ENCODE measurements at places on chromosomes 4 and X.

DNA sequence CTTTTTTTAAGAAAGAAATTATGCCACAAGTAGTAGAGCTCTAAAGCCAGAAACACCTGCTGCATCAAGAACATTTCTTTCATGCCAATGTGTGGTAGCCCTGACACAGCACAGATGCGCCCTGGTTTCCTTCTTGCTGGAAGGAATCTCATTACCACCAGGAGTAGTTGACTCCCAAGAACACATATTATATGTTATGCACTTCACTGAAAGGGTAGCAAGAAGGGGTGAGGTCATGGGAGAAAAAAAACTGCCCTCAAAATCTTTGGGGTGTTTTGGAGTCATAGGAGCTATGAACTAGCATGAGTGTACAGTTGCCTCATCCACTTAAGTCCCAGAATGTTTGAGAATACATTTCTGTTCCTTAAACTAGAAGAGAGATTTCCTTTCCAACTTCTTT lies 185.8 kb upstream of the C1QTNF7 start:
- DNase-seq: no peak

DNA sequence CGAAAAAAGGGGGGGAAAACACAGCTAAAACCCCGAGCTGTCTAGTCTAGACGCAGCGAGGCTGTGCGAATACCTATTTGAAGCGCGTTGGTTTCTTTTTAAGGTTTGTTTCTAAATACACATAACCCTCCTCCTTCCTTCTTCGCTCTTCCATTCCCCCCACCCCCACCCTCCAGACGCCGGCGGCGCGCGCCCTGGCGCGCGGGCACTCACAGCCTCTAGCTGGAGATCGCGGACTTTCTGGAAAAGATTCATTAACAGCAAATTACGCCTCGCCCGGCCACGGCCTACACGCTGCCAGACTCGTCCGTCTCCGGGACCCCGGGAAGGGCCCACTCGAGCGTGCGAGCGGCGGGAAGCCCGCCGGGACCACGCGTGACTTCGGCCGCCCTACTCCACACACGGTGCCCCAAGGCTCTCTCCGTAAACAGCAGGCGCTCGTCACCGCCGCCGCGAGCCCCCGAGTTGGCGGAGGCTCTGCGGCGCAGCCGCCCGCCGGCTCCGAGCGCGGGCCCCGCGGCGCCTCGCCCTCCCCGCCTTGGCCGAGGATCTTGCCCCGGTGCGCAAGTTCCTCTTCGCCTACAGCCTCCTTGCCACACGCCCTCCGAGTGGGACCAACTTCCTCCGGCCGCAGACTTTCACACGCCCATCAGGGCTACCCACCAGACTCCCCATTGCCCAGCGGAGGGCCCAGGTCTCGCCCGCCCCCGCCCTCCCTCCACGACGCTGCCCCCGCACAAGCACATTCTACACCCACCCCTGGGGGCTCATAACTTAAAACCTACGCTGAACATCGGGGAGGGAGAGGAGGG lies 2.0 kb downstream of the BCOR start:
- DNase-seq: no peak

GRCh38 chr4:53168228-53168627 lies 197.6 kb downstream of the SCFD2 start:
- no peak for DNase-seq

DNA sequence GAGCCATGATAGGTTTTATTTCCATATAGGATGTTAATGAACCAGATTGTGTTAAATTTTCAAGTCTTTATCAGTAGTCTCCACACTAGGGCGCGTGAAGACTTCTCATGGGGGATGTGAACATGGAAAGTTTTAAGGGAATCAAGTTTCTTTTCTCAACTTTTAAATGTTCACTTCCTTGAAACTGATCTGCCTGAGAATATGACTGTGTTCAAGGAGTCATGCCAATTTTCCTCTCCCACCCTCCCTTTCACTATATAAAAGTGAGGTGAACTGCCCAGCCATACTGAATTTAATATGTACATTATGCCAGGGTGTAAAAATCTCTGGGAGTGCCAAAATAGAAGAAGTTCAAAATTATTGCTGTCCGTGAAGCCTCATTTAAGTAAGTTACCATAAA lies 30.4 kb upstream of the HPGDS start:
- DNase-seq: no peak

- no peak for DNase-seq
Measured at GRCh38 chr4:8236106-8236919, 33.2 kb upstream of the HTRA3 start.

GRCh38 chrX:33989936-33990335 lies 142.2 kb downstream of the FAM47A start:
- no peak for DNase-seq

DNA sequence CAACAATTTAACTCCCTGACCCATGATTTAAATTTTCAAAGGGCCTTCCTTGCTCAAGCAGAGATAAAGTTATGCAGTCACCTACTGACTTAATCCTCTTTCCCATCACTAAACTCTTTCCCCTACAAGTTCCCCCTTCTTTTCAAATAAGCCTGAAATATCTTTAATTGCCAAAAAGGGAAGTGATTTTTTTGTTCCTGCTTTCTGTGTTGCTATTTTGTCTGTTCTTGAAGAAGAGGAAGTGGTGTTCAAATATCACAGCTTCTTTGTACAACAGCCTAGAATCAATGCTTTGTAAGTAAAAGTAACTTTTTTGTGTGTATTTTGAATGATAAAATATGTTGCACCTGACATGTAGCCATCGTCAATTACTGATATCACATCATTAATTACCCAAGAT lies 595.9 kb downstream of the CENPC start:
- no peak for DNase-seq

GRCh38 chr4:1368421-1369090 lies 21.5 kb downstream of the UVSSA start:
- no peak for DNase-seq

GRCh38 chrX:107850422-107850765 lies 24.7 kb downstream of the MID2 start:
- DNase-seq: no peak

DNA sequence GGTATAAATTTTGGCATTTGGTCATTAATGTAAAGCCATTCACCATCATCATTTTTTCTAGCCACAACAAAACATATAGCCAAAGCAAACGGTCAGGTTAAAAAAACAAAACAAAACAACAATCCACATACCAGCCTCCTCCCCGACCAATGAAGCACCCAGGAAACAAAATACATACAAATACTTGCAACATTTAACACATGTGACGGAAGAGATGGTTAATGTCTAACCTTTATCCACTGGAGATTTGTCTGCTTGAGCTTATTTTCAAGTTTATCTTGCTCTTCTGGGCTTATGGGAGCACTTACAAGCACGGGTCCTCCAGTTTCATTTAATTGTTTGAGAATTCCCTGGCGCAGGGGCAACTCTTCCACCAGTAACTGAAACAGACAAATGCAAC lies 857.5 kb upstream of the FTHL17 start:
- no peak for DNase-seq

GRCh38 chrX:96474029-96474740 lies 210.5 kb upstream of the DIAPH2 start:
- no peak for DNase-seq

DNA sequence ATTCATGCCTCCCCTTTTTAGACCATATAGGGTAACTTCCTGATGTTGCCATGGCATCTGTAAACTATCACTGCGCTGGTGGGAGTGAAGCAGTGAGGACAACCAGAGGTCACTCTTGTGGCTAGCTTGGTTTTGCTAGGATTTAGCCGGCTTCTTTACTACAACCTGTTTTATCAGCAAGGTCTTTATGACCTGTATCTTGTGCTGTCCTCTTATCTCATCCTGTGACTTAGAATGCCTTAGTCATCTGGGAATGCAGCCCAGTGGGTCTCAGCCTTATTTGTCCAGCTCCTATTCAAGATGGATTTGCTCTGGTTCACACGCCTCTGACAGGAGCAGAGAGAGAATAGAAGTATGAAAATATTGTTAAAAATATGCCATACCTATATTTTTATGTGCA lies 355.7 kb downstream of the ADGRL3 start:
- DNase-seq: no peak
